ENCODE measurements at places on chromosomes 1 and 21.

DNA sequence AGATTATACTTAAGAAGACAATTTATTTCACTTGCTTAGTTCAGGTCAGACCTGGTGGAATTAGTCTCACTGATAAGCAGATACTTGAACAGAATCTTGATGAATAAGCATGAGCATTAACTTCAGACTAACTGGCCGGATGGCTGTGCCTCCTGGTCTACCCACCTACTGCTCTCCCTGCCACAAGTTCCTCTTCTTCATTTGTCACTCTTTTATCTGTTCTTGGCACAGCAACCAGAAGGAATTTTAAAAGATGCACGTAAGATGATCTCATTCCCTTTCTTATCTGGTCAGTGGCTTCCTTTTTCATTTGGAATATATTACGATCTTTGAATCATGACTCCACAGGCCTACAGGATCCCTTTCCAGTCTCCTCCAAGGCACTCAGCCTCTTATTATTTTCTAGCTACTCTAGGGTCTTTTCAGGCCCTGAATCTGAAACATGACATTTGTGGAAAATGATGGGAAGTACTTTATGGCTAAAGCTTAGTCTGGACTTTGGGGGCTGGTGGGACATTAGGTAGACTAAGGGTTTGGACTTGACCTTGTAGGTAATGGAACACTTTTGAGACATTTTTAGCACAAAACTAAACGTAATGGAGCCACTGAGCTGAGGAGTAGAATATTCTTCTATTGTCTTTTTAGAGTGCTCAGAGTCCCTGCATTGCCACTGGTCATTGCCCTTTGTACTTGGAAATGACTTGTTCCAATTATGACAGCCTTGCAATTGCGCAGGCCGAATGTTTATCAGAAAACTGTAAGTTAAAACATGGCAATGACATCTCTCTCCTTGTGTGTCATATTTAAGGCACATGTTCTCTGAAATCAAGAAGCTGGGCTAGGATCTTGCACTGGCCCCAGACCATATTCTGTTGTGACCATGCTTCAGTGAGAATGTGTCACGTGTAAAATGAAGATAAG, 16.0 kb downstream of the ST6GALNAC3 start:
- DNase-seq, result no peak

- DNase-seq, result no peak
Observed at GRCh38 chr1:246065592-246065991, 441.5 kb downstream of the SMYD3 start.

DNA sequence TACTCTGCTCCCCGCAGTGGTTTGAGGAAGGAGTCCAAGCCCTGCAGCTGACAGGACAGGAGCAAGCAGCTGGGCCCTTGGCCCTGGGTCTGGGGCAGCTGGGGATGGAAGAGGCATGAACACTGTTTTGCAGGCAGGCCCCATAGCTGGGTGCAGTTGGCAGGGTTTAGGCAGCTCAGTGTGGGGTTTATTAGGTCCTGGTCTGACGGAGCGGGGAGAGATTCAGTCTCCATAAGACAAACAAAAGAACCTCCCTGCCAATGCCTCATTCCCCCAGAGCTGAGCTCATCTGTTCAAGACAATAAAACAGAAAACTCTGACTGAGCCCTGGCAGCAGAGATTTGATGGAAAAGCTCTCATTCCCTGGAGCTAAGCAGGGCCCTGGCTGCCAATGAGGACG, 37.3 kb downstream of the OLFML2B start:
- no peak for DNase-seq

DNA sequence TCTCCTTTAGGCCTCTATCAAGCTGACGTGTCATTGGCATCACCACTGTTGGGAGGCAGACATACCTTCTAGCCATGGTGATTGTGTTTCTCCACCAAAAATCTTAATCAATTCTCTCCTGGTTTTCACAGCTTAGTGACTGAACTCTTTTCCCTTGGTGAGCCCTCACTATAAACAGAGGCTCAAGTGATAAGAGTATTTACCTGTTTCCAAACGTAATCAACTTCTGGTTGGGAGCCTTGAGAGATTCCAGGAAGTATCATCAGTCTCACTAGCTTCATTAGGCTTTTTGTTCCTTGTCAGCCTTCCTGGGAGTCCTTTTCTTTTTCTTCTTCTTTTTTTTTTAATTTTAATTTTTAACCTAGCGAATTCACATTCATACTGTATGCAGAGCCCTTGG, 33.8 kb upstream of the KCNQ4 start:
- no peak for DNase-seq

- no peak for DNase-seq
Observed at GRCh38 chr1:231808990-231809389, 182.4 kb downstream of the DISC1 start.

- DNase-seq, result no peak
Observed at GRCh38 chr1:173153503-173153902, 53.6 kb downstream of the TNFSF4 start.

DNA sequence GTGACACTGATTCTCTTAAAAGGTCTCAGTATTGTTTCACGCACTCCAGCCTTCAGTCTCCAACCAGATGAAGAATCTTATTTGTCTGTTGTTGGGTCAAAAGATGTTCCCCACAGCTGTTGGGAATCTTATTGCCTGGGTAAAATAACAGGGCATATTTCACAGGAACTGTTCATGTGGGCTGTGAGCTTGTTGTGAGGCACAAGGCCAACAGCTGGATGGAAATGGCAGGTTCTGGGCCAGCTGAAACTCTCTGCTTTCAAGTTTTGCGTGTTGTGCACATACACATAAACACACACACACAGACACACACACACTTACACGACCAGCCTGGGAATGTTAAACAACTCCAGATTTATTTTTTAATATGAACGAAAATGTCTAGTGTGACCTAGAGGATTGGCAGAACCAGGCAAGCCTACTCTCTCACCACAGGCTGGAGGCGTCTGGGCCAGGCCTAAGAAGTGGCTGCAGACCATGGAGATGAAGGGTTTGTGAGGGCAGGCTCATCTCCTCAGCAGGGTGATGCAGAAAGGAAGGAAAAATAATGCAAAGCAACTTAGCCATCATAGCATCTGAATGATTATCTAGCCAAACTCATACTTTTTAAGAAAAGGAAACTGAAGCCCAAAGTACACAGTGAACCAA, 357.0 kb downstream of the TTLL7 start:
- DNase-seq, result no peak

DNA sequence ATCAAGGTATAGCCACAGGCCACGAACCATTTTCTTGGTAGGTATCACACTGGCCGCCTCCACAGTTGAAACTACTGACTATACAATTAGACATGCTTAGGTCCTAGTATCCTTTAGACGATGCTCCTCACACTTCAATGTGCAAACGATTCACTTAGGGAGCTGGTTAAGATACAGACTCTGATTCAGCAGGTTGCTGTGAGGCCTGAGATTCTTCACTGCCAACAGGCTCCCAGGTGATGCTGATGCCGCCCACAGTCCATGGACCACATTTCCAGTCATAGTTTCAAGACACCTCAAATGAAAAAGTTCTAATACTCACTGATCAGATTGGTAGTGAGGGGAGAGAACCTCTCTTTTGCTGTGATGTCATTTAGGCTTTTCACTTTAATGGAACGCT, 6.8 kb downstream of the ATP5PO start:
- DNase-seq, result no peak

DNA sequence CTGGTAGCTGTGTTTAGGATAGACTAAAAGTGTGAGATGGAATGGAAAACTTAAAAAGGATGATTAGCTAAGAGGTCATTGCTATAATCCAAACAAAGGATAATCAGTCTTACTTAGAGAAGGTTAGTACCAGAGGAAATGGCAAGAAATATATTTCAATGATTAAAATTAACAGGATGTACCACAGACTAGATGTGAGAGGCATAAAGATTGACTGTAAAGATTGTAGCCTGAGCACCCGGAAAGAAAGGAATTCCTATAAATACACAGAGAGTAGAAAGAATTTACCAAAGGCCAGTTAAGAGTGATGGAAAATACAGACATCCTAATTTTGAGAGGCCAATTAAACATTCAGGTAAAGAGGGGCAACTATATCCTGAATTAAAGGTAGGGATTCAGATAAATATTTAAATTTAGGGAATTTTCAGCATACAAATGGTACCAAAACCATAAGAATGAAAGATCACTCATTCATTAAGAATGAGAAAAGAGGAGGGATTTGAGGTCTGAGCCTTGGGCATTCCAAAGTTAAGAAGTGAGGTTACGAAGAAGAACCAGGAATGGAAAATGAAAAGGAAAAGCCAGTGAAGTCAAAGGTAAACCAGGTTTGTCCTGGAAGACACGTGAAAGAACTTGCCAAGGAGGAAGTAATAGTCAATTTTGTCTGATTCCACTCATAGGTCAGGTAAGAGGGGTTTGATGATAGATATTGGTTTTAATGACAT, 46.4 kb upstream of the RGS1 start:
- no peak for DNase-seq

DNA sequence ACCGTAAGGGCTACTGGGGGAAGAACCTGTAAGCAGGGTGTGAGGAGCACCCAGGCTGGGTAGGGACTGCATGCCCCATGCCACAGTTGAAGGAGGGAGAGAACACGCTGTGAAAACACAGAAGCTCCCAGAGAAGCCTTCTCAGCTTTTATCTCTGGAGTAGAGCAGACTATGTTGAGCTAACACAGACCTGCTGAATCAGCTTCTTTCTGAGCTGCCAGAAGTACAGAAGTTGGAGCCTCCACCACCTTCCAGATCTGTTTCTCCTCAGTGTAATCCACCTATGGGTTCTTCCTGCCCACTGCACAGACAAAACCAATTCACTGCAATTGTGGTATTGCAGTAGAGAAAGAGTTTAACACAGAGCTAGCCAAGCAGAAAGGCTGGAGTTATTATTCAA, 5.4 kb downstream of the YBEY start:
- no peak for DNase-seq

DNA sequence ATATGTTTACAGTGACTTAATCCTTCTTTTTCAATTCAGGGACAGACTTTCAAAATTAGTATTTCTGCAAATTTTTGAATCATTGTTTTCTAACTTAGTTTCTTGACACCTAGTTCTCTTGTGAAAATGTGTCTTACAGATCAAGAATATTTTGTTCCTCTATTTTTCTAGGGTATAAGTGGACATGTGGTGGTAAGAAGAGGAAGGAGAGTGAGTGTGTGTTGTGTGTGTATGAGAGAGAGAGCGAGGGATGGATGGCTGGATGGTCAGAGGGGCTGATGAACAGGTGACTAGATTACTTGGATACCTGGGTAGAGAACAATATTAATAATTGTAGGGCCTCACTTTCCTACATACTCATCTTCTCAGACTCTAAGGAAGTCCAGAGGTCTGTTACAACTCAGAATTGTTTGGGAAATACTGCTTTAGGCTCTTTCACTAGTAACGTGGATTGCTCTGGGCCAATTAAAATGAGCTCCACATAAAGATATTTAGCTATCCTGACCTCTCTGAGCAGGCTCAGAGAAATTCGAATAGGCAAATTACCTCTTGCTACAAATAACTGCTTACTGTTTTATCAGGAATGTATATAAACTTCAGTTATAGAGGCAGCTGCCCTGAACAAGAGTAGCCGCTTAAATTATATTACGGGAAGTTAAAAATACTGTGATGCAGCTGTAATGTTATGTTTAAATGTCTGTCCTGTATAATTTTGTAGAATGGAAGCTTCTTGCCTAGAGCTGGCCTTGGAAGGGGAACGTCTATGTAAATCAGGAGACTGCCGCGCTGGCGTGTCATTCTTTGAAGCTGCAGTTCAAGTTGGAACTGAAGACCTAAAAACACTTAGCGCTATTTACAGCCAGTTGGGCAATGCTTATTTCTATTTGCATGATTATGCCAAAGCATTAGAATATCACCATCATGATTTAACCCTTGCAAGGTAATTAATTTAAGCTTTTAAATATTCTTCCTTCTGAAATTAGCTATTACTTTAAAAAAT, 19.7 kb downstream of the GPSM2 start:
- DNase-seq, result no peak

DNA sequence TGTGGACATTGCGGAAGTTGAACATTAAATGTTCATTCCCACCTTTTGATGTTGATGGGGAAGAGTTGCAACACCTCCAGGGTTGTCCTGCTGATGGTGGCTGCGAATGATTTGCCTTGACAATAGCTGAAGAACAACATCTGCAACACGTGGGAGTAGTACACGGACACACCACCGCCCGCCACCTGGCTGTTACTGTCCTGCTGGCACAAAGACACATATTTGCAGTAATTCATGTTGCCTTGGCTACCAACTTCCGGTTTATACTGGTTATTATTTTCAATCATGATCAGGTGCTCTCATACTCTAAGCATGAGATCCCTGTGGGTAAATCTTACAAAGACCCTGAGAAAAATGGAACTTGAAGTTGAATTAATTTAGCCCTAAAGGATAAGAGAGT, 55.2 kb downstream of the UBR4 start:
- DNase-seq, result no peak

GRCh38 chr1:90809093-90809492, 92.0 kb upstream of the BARHL2 start:
- DNase-seq, result no peak

- DNase-seq, result no peak
Observed at GRCh38 chr1:5643360-5644107, 348.7 kb downstream of the NPHP4 start.
